ENCODE measurements at places on chromosomes 12 and 14.

DNA sequence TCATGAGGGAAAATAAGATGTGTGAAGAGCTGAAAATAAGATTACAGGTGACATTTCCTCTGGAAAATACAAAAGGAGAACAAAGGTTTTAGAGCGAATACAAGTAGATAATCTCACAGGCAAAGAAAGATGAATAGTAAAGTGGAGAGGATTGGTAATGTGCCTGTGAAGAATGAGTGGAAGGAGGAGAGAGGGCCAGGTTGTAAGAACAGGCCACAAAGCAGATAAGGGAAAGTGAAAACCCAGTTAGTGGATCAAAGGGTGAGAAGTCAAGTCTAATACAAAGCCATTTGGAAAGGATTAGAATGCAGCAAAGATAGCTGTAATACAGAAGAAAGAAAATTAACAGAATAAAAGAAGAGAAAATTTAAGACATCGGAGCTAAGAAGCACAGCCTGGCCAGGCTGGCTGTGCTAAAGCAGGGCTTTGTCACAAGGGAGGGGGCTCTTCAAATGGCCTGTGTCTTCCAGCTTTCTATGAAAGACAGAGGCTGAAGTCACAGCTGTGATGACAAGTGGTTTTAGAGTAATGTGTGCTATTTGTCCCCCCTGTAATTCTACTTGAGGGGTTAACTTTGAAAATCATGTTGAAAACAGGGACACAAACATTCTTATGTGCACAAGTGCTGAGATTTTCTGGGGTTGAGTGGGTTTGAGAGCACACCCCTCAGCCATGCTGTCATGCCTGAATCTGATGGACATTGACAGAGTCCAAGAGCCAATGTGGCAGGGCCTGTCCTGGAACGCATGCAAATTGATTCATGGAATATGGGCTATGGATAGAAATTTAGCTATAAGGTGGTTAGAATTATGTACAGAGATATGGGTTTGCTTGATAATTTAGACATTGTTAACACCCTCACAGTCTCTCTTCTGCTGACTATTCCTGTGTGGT, 344.5 kb upstream of the NAV3 start:
- DNase-seq, result no peak

- DNase-seq, result no peak
Measured at GRCh38 chr12:132707241-132707640, 3.4 kb upstream of the PGAM5 start.

- no peak for DNase-seq
Measured at GRCh38 chr12:85424581-85425348, 144.7 kb downstream of the ALX1 start.

DNA sequence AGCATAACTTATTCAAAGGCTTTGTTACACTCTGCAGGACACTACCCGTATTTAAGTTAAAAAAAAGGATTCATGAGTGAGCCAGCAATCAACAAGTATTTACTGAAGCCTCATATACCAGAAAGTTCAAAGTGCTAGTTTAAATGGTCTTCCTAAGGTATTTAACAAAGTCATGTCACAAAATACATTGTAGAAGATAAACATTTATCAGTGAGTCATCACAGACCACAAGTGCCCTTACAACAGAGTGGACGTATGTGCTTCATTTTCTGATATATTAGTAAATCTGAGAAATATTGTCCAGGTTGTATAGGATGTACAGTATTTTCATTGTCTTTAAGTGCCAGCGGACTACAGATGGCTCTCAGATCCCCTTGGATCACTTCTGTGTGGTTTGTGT, 24.2 kb downstream of the FLRT2 start:
- DNase-seq, result no peak

- DNase-seq, result no peak
Measured at GRCh38 chr12:123934829-123935228, 37.8 kb downstream of the CCDC92 start.

GRCh38 chr14:54200726-54201125, 196.1 kb upstream of the CDKN3 start:
- no peak for DNase-seq

GRCh38 chr12:16037533-16037932, 126.4 kb downstream of the DERA start:
- DNase-seq, result no peak

- no peak for DNase-seq
Measured at GRCh38 chr12:108916336-108916735, 36.4 kb downstream of the DAO start.
